ENCODE measurements at places on chromosomes 11 and 22.

DNA sequence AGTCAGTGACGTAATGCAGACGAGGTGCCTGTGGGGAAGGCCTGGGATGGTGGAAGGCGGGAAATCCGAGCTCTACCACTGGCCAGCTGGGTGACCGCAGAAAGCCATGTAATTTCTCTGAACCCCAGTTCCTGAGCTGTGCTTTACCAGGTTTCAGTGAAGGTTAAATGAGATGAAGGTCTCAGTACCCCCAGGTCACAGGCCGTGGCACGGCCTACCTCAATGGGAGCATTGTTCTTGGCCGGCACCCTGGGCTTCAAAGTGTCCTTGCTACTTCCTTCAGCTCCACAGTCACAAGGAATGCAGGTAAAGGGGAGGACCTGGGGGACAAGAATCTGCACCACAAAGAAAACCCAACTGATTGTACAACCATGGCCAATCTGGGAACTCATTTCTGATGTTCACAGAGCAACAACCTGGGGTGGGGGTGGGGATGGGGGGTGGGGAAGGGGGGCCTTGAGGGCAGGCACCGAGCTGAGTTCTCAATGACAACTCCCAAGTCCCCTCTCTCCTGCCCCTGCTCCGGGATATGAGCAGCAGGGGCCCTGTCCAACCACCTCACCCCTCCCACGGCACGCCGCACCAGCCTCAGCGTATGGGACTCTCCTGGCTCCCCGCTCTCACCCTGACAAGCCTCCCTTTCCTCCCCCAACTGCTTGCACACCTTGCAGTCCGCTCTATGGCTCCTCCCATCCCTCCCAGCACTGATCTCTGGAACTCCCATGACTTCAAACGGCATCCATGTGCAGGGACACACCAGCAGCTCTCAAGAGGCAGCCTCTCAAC lies 59.1 kb upstream of the ARFGAP3 start:
- no peak for DNase-seq

DNA sequence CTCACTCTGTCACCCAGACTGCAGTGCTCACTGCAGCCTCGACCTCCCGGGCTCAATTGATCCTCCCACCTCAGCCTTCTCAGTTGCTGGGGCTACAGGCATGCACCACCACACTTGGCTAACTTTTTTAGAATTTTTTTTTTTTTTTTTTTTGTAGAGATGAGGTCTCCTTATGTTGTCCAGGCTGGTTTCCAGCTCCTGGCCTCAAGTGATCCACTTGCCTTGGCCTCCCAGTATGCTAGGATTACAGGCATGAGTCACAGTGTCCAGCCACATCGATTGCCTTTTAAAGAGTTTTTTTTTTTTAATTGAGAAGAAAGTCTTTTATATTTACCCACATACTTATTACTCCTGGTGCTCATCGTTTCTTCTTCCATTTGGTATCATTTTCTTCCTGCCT lies 30.0 kb downstream of the PARVG start:
- no peak for DNase-seq

- DNase-seq: no peak
Observed at GRCh38 chr11:20483931-20484330, 96.4 kb downstream of the PRMT3 start.

DNA sequence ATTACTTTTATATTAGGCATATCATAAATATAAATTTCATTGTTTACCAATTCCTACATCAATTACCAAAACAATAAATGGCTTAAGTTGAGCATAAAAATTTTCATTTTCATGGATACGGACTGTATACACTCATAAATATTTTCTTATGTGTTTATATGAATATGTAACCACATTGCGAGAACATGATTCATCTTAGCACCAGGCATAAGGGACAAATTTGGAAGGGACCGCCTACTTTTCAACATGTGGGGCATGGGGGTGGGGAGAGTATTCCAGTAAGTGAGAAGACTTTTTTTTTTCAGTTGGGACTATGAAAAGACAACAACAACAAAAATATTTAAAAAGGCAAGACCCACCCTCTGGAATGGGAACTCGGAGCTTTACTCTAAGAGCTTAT lies 296.1 kb downstream of the RAB38 start:
- no peak for DNase-seq

GRCh38 chr11:37504060-37504611 lies 906.1 kb upstream of the RAG2 start:
- no peak for DNase-seq

- DNase-seq: no peak
Observed at GRCh38 chr22:47163481-47163855, 401.0 kb downstream of the TBC1D22A start.

DNA sequence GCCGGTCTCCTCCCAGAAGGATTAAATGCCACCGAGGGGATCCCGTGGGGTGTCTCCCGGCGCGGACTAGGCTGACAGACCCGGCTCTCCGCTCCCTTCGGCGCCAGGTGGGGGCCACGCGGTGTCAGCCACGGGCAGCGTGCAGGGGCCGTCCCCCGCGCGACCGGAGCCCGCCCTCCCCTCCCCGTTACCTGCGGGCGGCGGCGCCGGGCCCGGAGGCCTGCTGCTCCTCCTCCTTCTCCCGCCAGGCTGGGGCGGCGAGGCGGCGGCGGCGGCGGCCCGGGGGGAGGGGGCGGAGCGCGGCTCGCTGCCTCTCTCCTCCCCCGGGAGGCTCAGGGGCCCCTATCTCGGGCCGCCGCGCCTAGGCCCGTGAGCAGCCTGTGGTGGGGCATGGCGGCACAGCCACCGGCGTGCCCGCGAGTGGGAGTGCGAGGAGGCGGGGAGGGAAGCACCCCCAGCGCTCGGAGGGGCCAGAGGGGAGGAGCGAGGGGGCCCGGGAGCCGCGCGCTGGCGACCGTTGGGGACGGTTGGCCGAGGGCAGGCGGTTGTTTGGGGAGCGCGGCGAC lies 450 bp downstream of the ZBTB44 start:
- DNase-seq: peak; percentile 62

DNA sequence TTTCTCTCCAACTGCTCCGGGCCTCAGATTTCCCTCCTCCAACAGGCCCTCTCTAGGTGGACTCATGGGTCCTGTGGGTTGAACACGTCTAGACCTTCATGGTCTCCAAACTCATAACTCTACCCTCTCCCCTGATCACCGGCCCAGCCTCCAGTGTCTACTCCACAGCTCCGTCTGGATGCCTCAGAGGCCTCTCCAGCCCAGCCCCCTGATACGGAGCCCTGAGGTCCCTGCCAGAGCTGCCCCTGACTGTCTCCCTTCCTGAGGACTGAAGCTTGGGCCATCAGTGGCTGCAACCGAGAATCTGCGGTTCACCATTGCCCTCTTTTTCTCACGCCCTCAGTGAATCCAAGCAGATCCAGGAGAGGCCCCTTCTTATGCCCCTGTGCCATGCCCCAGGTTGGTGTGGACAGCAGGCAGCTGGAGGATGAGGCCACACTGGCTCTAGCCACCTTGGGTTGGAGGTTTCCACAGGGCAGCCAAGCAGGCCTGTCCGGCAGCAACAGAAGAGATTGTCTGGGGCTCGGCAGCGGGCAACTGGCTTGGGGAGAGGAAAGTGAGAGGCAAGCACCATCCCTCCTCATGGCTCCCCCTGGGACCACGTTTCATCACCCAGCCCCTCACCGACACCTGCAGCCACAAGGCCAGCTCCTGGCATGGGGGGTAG lies 104.6 kb upstream of the FGF3 start:
- DNase-seq: no peak

DNA sequence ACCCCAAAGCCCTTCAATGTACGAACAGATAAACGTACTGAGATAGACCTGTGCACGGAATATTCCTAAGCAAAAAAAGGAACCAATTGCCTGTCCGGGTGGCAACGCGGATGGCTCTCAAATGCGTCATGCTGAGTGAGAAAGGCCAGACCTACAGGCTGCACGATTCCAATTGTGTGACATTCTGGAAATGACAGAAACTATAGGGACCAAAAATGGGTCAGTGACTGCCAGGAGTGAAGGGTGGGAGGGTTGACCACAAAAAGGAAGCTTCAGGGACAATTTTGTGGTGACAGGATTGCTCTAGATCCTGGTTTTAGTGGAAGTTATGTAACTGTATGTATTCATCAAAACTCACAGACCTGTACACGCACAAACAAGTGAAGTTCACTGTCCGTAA lies 24.0 kb upstream of the SYT8 start:
- no peak for DNase-seq

DNA sequence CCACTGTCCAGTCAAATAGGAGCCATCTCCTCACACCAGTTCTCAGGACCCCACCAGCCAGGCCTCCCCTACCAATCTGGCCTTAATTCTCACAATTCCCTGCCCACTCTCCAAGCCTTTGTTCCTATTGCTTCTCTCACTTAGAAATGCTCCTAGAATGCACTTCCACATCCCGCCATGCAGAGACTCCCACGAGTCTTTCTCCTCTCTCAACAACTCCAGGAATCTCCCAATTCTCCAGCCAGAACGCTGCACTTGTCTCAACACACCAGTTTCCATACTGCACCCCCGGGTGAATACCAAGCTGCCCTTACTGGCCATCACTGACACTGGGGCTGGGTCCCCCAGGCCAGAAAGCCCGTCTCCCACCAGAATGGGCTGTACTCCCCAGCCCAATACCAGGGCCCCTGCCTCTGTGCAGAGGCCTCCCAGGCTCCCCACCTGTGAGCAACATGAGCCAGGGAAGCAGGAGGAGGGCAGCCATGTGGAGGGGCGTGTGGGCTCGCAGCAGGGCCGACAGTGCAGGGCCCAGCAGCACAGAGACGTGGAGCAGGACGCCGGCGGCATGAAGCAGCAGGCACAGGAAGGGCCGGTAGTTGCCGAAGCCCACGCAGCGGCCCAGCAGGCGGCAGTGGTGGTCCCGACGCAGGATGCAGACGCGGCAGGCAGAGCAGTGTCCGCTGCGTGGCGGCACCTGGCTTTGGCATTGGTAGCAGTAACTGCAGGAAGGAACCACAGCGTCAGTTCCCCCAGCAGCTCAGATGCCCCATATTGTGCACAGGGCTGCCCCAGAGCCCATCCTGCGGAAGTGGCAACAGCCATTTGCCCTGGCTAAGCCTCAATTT lies 2.4 kb downstream of the ZDHHC24 start:
- DNase-seq: peak; percentile 55

DNA sequence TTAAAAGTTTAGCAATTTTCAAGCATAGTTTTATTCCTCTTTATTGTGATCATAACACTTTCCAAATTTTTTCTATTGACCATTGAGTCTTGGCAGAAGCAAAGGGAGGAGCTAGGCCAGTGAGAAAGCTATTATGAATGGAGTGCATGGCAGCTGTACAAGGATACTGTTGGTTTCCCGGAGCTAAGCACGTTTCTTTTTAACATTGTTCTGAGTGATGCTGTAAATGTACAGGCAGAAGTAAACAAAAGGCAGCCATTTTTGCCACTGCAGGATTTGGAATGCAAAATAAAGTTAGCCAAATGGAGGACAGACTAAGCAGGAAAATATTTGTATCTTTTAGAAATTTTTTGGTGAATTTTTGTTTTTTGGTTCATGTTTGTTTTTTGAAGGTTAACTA lies 16.2 kb downstream of the CBL start:
- DNase-seq: no peak

DNA sequence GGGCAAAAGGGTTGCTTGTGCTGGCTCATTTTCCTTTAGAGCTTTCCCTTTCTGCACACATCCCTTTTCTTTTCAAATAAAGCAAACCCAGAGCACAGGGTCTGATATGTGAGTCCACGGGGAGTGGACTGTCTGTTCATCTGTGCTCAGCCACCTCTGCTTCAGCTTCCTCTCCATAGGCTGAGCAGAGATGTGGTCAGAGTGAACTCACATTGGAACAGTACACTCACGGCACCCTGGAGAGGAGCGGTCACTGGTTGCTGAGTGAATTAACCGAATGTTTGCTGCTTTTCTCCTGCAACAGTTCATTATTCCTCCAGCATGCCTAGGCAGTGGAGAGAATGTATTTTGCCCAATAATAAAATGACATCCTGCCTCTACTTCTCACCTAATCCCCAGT lies 36.3 kb upstream of the CABP7 start:
- DNase-seq: no peak

GRCh38 chr11:117437041-117437790 lies 109.6 kb downstream of the CEP164 start:
- DNase-seq: no peak

DNA sequence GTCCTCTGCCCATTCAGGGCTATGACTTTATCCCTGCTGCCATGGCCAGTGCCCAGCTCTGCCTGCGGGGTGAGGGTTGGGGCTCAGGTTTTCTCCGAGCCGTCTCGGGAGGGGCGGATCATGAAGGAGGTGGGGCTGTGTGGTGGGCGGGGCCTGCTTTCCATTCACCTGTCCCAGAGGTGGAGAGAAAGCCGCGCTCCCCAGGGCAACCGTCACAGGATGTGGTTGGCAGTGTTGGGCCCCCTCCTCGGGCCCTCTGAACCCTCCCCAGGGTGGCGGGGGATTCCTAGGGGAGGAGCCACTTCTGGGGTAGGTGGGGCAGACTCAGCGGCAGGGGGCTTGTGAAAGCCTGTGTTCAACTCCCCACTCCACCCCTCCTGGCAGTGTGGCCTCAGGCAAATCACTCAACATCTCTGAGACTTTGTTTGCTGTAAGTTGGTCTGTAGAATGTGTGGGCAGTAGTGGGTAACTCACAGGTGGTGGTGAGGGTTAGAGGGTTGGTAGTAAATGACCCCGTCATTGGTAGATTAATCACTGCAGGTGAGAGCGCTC lies 50.3 kb downstream of the CD6 start:
- DNase-seq: peak; percentile 93

DNA sequence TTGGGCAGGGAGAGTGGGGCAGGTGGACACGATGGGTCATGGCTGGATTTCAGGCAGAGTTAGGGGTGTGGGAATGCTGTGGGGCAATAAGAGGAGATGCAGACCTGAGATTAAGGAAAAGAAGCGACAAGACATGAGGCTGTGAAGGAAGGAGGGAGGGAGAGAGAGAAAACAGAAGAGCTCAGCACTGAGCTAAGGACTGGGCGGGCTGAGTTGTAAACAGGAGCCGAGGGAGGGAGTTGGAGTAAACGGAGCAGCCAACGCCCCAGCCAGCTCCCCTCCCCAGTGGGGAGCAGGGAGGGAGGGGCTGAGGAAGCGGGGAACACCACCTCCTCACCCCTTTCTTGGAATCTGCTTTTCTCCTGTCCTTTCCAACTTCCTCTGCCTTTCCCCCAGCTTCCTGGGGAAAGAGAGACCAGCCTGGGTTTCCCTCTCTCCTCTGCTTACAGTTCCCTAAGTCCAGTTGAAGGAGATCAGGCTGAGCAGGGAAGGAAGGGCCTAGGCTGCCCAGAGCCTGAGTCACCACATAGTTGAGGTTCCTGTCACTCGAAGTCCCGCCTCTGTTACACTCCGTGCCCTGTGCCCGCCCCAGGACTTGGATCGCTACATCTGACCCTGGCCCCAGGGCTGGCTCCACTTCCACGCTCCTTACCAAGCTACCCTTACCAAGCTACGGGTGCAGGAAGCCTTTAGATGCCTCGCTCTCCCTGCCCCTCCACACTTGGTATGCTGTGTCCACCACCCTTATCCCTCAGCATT lies 6.7 kb upstream of the AHNAK start:
- DNase-seq: peak; percentile 74

GRCh38 chr11:77413850-77414460 lies 59.9 kb downstream of the PAK1 start:
- no peak for DNase-seq

- no peak for DNase-seq
Observed at GRCh38 chr11:33410086-33410765, 153.0 kb downstream of the HIPK3 start.

- no peak for DNase-seq
Observed at GRCh38 chr11:13035711-13036110, 26.6 kb downstream of the RASSF10 start.

- DNase-seq: no peak
Observed at GRCh38 chr11:2699185-2699530, 636 bp downstream of the KCNQ1OT1 start.

Data from CD4-positive, alpha-beta T cell (primary cell).